ENCODE measurements at places on chromosomes 3 and 15.

DNA sequence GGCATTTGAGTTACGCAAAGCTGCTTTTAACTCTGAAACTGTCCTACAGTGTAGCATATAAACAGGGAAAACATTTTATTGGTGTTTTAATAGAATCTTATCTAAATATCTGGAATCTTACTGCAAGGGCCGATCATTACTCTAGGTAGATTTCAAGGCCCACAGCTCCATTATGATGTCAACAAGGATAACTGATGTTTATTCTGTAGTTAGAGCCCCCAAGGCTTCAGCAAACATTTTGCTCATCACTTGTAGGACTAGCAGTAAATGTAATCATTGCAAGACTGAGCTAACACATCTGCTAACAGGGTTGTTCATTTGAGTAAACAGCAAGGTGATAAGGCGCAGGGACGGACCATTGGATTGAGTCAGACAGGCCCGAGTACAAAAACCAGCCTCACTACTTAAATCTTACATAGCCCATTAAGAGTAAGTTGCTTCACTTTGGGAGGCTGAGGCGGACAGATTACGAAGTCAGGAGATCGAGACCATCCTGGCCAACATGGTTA lies 332.5 kb upstream of the TPRG1 start:
- no peak for DNase-seq

DNA sequence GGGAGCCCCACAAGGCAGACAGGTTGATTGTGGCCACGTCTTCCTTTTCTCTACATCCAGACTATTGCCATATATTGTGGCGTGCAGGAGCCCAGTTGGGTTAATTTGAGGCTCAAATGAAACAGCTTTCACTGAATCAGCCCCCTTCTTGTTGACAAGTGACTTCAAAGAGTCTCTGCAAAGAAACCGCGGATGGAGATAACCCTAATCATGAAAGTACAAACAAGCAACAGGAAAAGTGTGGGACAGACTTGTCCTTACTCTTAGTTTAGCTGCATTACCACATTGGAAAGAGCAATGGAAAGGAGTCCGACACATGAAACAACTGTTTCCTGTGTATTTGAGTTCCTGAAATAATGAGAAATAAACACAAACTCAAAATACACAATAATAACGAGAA lies 3.3 kb downstream of the TMEM40 start:
- no peak for DNase-seq

DNA sequence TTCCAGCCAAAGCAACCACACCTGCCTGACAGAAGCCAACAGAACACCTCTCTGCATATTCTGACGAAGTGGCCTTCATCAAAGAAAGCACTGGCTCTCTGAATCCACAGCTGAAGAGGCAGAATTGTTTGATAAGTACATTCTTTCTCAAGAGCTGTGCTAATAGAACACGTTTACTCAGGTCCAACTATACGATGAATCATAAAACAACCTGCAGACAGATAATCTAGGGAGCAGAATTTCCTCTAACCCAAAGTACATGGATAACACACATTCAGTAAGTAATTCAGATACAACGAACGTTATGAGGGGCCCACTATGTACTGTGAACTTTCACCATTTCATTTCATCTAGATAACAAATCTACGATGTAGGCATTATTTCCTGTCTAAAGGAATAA lies 25.4 kb downstream of the ALDH1A2 start:
- no peak for DNase-seq

- DNase-seq = no peak
Measured at GRCh38 chr3:157423337-157423736, 13.3 kb upstream of the PTX3 start.

- DNase-seq = no peak
Measured at GRCh38 chr15:39728845-39729244, 53.8 kb downstream of the FSIP1 start.

DNA sequence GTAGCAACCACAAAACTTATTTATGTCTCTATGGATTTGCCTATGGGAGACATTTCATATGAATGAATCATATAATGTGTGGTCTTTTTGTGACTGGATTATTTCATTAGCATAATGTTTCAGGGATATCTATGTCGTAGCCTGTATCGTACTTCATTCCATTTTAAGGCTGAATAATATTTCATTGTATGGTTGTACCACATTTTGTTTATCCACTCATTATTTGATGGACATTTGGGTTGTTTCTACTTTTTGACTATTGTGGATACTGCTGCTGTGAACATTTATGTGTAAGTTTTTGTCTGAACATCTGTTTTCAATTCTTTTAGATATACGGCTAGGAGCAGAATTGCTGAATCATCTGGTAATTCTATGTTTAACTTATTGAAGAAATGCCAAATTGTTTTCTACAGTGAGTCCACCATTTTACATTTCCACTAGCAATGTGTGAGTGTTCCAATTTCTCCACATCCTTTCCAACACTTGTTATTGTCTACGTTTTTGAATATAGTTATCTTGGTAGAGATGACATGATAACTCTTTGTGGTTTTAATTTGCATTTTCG lies 134.4 kb upstream of the DAZL start:
- DNase-seq = peak; percentile 6

- peak; percentile 64 for DNase-seq
Measured at GRCh38 chr15:57158589-57158988, 217.7 kb upstream of the CGNL1 start.

- no peak for DNase-seq
Measured at GRCh38 chr15:80015156-80015555, 44.2 kb upstream of the BCL2A1 start.

DNA sequence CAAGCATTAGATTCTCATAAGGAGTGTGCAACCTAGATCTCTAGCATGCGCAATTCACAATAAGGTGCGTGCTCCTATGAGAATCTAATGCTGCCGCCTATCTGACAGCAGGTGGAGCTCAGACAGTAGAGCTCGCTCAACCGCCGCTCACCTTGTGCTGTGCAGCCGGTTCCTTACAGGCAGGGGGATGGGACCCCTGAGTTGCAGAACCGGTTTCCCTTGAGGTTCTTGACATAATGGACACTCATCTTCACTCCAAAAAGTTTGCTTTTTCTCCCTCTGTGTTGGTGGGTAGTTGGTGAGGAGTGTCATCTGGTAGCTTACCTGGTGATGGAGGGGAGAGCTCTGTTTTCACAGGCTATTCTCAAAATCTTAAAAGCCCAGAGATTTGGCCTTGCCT lies 324.0 kb upstream of the TBL1XR1 start:
- DNase-seq = no peak

DNA sequence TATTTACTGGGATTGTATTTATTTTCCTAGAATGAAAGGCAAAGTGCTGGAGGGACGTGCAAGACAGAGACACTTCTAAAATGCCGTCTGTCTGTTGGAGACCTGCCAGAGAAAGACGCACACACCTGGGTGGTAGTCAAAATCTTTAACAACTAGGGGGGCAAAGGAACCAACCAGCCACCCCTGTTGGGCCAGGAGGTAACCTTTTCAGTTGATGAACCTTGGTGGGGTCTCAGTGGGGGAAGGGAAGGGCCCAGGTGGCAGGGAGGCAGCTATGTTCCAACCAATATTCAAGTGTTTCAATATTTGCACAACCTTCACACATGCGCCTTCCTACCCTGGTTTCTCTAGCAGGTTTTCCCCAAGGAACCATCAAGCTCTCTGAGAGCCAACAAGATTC lies 99.0 kb downstream of the MEGF11 start:
- no peak for DNase-seq

DNA sequence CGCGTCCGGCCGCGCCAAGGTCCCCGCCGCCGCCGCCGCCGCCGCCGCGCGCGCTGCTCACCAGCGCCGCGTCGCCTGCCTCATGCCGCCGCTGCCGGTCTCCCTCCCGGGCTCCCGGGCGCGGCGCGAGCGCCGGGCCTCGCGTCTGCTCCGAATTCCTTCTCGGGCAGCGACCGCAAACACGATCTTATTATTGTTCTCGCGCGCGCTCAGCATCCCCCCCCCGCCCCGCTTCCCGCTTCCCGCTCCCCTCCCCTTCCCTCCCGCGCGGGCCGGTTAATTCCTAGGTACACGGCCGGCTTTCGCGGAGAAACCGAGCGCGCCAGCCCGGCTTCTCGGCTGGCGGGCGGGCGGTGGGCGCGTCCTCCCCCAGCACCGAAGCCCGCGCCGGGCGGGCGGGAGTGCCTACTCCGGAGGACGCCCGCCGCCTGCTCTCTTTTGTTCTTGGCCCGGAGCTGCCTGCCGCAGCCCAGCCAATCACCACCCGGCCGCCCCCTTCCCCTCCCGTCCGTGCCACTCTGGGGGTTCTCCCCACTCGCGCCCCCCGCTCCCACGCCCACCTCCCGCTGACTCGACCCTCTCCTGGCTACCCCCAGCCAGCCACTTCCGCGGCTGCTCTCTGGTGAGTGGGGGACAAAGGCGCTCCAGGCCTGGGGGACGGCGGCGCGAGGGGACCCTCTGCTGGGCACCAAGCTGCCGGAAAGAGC lies at the start of gene HDGFL3:
HDGFL3 (minus strand) TSS at position 164 of the 707 bp plus-strand sequence. CDS start 409 bp downstream, outside the sequence.
- peak; percentile 71 for DNase-seq

DNA sequence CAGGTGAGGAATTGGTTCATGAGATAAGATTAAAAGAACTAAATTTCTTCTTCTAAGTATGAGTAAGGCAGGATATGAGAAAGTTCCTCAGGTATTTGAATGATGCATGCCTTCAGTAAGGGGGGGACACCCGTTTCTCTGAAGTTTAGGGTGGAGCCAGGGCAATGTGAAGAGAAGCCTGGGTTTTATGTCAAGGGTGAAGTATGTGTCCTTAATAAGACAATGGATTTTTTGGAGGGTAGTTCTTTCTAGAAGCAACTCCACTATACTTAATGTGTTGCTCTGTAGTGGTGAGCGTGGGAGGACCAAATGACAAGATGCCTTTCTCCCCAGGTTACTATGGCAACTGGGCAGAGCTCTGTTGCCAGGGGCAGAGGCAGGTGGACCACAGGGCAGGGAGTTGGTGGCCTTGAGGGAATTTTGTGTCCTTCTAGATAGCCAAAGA lies 44.0 kb downstream of the PHLDB2 start:
- no peak for DNase-seq

GRCh38 chr3:9862391-9863057 lies 17.5 kb downstream of the CIDEC start:
- DNase-seq = no peak

GRCh38 chr3:97699889-97700288 lies 64.7 kb upstream of the ARL6 start:
- DNase-seq = no peak

- DNase-seq = no peak
Measured at GRCh38 chr3:142723665-142723967, 218 bp upstream of the TRPC1 start.

DNA sequence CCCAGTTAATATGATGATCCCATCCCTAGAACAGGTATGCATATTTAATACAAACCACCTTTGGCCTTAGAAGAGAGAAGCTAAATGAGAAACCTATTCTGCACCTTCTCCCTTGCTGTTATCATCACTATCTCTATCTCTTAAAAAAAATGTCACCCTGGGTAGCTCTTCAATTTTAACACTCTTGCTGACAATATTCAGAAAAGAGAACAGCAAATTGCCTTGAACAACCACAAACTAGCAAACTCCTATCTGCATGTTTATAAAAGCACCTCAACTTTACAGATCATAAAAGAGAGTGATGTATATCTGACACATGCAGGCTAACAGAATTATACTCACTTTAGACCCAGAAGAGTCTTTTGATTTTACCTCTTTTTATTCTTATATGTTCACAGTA lies 7.4 kb downstream of the TOP2B start:
- no peak for DNase-seq

- no peak for DNase-seq
Measured at GRCh38 chr3:190772831-190773230, 89.7 kb downstream of the GMNC start.

- DNase-seq = peak; percentile 71
Measured at GRCh38 chr3:111989061-111989678, 9.6 kb upstream of the TAGLN3 start.

GRCh38 chr3:51933471-51934138 lies 8.1 kb downstream of the RRP9 start:
- DNase-seq = no peak

- DNase-seq = no peak
Measured at GRCh38 chr3:21835264-21835663, 84.3 kb upstream of the ZNF385D start.

GRCh38 chr15:68987676-68988075 lies 26.8 kb upstream of the NOX5 start:
- no peak for DNase-seq

DNA sequence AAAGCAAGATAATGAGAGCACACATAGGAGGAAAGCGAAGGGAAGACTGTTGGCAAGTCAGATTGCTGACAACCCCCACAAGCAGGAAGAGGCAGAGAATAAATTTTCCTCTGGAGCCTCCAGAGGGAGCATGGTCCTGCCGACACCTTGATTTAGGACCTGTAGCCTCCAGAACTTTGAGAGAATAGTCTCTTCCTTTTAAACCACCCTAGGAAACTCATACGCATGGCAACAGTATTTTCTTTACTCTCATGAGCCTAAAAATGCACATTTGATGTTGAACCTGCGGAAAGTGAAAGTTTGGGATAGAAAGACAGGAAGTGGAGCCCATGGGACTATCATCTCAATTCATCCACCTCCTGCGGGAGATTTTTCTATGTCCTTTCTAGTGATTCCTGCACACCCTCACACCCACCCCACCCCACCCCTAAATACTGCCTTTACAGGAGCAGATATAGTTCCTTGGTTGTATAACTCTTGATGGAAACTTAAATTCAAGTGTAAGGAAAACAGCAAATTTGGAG lies 116.7 kb upstream of the LPP start:
- peak; percentile 67 for DNase-seq

DNA sequence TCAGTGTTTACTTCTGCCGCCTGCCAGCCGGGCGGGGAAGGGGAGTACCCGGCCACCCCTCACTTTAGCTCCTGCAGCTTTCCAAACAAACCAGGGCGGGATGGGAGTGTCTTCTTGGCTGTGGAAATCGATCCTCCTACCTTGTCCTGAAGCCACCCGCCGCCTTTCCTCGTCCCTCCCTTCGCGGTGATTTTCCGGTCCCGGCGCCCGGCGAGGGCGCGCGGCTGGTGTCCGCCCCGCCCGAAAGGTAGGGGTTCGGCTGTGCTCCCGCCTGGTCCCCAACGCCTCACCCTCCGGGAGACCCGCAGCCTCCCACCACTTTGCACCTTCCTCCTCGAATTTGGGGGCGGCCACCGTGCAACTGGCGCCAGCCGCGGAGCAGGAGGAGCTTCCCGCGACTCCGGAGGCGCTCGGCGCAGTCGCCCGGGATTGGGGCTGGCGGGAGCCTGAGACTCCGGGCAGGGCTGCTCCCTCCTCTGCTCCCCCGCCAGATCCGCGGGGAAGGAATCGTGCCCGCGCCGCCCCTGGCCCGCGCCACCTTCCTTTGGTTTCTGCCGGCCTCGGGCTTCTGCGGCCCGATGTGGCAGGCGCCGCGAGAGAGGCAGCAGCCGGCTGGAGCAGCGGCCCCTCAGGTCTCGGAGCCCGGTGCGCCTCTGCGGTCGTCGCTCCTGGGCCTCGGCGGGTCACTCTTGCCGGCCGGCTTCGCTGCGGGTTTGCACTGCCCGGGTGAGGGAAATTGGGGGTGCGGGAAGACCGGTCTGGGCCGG lies 30.7 kb upstream of the ST3GAL6 start:
- DNase-seq = peak; percentile 60

Data from A673 (cell line).